ENCODE measurements at places on chromosomes 2 and 18.
A peak's percentile ranks its signal among the peaks of the same experiment; 100 is the strongest.

GRCh38 chr18:61554117-61554776 is 221.0 kb downstream of the CDH20 start:
- peak; percentile 67 for DNase-seq

DNA sequence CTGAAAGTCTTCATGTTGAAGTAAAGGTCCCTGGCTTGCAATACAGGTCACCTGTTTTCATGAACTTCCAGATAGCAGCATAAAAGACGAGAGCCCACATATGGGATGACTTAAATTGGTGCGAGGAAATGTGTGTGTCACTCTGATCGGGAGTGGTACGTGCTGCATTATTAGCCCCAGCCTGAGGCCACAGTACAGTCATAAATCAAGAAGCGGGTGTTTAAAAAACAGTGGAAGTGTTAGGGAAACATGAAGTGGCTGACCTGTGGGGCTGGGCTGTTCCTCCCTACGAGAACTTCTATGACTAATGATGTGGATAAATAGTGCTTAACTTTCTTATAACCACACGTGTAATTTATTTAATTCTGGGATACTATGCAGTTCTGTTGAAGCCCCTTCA is 24.4 kb downstream of the RDH14 start:
- no peak for DNase-seq

- no peak for DNase-seq
Observed at GRCh38 chr2:235976956-235977355, 191.2 kb downstream of the GBX2 start.

DNA sequence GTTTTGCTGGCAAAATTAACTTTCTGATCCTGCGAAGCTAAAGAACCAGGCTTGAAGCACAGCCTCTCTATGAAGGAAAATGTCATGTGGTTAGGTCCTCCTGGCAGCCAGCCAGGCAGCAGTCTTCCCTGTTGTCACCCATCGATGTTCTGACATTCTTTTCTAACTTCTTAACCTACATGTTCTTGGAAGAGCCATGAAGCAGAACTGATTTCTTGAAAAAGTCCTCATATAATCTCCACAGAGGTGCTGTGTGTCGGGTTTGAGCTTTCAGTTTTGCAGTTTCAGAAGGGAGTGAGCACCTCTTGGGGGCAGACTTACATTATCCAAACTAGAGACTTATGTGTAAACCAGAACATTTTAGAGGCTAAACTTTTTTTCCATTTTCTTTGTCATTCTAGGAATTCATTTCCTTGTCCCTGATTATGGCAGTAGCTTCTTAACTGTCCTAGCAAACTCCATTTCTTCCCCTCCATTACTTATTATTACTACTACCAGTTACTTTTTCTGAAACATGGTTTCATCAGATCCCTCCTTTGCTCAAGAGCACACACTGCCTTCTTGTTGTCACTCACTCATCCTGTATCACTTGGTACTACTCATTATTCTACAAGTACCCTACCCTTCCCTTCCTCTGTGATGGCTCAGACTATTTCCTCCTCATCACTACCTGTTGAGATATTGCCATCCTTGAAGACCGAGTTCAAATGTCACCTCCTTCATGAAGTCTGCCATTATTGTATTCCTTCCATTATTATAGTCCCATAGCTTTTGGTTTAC is 31.1 kb downstream of the DOK1 start:
- DNase-seq, result peak; percentile 55

- no peak for DNase-seq
Observed at GRCh38 chr2:208006833-208007232, 18.5 kb downstream of the PLEKHM3 start.

GRCh38 chr2:201712726-201713125 is 14.3 kb upstream of the MPP4 start:
- DNase-seq, result no peak

GRCh38 chr2:179655627-179656026 is 205.8 kb downstream of the ZNF385B start:
- no peak for DNase-seq

DNA sequence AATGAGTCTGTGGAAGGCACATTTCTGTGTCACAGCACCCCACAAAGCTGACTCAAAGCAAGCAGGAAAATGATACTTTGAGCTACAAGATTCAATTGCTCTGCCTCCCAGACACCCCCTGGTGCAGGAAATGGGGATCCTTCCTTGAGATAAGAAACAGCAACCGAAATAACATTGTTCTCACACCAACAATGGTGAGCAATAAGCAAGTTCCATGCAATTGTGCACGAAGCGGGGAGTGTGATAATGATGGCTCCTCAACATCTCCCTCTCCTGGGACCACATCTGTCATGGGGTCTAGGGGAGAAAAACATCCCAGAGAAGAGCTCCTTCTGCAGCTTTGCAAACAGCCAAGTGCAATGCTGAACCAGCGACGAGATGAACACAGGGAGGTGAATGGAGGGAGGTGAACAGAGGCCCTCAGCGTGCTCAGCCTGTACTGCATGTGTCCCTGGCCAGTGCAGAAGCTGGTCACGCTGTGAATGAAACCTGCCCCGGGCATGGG is 67.7 kb downstream of the PDCL3 start:
- DNase-seq, result no peak

GRCh38 chr2:107393516-107393915 is 433.2 kb upstream of the RGPD4 start:
- no peak for DNase-seq

DNA sequence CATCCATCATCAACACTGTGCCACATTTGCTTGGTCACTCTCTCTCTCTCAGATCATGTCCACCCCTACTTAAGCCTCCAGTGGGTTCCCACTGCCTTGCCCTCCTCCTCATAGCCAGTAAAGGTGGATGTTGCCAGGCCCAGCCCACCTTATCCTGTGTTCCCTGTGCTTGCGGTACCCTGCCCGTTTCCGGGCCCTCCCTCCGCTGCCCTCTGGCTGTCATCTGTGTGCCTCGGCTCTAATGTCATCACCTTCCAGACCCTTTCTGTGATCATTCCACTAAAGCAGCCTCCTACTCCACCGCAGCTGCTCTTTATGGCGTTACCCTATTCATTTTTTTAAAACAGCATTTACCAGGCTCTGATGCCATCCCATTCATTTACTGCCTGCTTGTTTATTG is 305.7 kb upstream of the SKOR2 start:
- DNase-seq, result no peak

DNA sequence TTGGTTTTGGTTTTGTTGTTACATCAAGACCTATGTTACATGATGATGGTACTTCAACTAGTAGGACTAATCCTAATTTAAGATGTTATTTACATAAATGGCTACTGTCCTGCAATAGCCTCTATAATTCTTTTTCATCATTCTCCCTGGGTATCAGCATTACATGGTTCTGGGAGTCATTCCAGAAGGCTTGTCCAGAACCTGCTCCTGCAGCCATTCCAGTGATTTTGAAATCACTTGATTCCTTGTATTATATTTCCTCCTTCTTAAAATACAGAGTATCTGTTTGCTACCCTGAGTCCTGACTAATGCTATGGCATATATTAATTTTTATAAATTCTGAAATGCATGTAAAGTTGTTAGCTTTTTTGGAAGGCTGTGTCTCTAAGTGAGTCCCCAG is 400.5 kb upstream of the MEIS1 start:
- DNase-seq, result no peak

DNA sequence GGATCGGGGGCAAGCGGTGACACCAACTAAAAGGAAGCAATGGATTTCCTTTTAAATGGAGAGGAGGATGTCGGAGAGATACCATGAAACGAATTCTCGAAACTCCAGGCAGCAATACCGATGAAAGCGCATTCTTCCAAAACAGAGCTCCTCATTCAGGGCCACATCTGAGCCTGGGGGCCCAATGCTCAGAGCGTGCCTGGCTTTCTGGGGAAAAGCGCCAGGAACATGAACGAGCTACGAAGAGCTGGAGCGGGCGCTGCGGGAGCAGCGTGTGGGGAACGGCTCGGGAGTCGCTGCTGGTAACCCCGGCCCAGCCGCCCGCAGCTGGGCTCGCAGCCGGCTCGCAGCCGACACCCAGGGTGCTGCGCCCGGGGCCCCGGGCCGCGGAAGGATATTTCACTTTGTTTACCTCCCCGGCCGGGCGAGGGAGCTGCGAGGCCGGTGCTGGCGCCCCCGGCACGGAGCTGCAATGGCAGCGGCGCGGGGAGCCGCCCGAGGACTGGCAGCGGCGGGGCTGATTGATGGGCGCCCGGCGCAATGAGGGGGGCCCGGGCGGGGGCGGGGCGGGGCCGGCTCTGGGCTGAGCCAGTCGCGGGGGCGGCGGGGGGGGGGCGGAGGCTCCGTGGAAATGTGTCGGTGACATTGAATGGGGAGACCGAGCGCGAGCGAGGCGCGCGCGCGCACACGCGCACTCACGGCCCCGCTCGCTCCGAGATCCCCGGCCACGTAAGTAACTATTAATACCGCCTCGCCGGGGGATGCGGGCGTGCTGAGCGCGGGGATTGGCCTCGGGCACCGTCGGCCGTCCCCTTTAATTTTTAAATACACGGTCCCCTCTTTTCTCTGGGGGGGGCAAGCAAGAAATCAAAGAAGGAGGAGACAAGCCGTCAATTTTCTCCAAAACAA is at the start of gene TRIB2:
Gene TRIB2 (plus strand): TSS at position 655 of the 909 bp plus-strand sequence. CDS start 1,372 bp downstream, outside the sequence.
- DNase-seq, result peak; percentile 98

GRCh38 chr2:170276925-170277629 is 99.1 kb downstream of the MYO3B start:
- DNase-seq, result no peak

DNA sequence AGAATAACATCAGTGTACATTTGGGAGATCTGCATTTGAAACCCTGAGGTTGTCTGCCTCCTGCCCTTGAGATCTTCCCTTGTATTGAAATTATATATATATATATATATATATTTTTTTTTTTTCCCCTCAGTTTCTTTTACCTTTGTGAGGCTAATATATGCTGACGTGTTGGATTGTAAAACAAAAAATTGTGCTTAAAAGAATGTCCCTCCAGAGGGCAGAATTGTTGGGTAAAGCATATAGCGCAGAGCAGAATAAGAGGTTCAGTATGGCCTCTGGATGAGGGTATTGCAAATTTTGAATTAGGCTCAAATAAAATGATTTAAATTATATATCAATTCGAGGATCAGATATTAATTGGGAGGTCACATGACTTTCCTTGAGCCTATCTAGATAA is 12.4 kb downstream of the NABP1 start:
- no peak for DNase-seq

GRCh38 chr2:44679584-44679983 is 261.9 kb upstream of the SIX3 start:
- DNase-seq, result no peak

DNA sequence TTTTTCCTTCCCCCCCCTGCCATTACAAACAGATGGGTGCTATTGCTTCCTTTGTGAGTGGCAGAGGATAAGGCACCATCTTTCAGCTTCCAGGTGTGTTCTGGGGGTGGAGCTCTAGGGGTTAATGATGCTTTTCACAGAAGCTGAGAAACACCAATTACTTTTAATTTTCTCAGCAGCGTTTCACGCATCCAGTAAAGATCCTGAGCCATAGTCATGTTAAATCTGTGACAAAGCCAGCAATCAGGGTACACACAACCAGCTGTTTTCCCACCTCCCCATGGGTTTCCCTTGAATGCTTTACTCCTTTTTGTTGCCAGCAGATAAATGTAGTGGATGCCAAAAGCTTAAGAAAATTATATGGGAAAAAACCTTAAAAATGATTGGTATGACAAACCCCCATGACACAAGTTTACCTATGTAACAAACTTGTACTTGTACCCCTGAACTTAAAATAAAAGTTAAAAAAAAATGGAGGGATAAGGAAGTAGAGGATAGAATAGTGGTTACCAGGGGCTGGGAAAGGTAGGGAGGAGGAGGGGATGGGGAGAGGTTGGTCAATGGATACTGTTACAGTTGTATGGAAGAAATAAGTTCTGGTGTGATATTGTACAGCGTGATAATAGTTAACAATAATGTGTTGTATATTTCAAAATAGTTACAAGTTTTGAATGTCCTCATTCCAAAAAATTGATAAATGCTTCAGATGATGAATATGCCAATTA is 70.0 kb downstream of the ACOXL start:
- DNase-seq, result no peak

DNA sequence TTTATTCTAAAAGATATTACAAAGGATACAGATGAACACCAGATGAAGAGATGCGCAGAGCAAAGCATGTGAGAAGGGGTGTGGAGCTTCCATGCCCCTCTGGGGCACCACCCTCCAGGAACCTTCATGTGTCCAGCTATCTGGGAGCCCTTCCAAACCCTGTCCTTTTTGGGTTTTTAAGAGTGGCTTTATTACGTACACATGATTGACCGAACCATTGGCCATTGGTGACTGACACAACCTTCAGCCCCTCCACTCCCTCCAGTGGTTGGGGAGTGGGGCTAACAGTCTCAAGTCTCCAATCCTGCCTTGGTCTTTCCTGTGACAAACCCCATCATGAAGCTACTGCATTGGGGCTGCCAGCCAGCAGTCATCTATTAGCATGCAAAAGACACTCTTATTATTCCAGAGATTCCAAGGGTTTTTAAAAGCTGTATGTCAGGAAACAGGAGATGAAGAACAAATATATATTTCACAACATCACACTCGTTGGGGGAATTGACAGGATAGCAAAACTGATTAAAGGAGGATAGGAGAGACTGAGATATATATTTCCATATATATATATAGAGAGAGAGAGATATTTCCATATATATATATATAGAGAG is 19.4 kb downstream of the IL1B start:
- no peak for DNase-seq

DNA sequence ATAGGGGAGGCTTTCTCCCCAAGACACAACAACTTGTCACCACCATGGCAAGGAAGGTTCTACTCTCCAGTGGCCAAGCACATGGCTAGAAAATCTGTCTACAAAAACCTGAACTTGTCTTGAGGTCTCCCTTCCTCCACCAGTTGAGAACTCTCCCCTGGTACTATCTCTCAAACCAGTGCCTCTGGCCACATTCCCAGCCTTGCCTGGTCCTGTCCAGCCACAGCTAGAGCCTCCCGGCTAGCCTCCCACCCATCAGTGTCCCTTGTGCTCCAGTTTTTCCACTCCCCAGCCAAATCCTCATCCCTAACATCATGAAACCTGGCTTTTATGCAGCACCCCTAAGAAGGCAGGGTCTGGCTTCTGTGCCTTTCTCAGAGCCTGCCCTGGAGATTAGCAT is 21.2 kb upstream of the FZD5 start:
- DNase-seq, result no peak

DNA sequence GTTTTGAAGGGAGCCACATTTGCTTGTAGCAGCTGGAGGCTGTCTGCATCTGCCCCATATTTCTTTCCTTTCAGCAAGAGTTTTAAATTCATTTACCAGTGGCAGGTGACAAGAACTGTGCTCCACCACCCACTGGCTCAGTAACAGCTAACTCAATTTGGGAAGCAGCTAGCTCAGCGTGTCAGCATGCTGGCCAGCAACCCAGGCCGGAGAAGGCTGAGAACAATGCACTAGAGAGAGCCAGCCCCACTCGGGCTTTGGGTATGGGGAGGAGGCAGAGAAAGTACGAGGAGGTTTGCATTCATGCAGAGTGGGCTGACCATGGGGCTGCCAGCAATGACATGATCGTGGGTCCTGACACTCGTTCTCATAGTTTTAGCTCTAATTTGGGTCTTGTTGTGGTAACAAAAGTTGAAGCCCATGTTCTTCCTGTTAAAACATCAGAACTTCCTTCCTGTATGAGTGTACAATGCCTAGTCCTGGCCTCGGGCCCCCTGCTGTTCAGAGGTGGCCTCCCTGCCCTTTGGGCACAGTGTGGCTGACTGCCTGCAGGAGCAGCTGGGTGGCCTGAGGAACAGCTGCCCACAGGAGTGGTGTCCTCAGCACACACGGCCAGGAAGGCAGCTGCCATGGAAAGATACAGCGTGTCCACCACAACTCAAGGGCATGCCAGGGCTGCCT is 23.0 kb downstream of the CDC42EP3 start:
- DNase-seq, result peak; percentile 78
